ENCODE measurements at places on chromosomes 7 and 10. TPM values are rescaled to one million over a fixed set of nuclear protein-coding genes. Genes with fewer than 3 reads are reported as not detected.

DNA sequence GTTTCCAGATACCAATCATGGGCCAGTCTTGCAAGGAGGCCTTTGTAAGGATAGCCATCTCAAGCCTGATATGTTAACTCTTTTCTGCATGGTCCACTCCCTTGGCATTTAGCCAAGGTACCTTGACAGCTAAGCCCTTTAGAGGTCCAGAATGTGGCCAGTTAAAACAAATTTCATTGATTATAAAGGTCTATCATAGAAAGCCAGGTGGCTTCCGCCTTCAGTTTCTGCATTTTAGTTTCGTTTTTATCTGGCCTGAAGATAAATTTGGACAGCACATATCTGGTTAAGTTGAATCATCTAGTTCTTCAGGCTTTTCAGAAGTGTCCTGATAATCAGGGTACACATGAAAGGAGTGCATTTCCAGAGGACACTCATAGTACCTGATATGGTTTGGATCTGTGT is 30.7 kb downstream of the ANKIB1 start:
- DNase-seq = no peak

DNA sequence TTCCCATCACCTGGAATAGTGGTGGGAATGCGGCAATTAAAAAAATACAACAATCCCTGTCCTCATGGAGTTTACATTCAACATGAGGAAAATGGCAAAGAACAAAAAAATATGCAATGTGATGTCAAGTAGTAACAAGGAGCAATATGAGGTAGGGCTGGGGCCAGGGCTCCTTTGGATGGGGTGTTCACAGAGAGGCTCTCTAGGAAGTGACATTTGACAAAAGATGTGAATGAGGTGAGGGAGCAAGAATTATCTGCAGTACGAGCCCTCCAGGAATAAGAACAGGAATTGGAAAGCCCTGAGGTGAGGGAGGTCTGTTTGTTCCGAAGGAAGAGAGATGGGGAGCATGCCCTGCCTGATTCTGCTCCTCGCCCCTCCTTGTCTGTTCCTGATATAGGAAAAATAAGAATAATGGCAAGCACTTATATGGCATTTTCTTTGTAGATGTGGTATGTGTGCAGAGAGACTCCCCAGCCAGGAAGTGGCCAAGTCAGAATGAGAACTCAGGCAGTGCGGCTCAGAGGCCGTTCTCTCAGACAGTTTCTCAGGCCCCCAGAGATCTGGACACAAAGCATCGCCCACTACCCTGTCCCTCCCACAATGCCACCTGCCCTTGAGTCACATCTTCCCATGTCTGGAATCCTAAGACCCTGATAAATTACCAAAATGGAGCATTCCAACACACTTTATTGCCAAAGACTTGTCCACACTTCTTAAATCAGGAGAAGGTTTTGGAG is 105.6 kb downstream of the APBB1IP start:
- no peak for DNase-seq

GRCh38 chr10:131206111-131206995 is 105.2 kb downstream of the TCERG1L start:
- peak; percentile 26 for DNase-seq

DNA sequence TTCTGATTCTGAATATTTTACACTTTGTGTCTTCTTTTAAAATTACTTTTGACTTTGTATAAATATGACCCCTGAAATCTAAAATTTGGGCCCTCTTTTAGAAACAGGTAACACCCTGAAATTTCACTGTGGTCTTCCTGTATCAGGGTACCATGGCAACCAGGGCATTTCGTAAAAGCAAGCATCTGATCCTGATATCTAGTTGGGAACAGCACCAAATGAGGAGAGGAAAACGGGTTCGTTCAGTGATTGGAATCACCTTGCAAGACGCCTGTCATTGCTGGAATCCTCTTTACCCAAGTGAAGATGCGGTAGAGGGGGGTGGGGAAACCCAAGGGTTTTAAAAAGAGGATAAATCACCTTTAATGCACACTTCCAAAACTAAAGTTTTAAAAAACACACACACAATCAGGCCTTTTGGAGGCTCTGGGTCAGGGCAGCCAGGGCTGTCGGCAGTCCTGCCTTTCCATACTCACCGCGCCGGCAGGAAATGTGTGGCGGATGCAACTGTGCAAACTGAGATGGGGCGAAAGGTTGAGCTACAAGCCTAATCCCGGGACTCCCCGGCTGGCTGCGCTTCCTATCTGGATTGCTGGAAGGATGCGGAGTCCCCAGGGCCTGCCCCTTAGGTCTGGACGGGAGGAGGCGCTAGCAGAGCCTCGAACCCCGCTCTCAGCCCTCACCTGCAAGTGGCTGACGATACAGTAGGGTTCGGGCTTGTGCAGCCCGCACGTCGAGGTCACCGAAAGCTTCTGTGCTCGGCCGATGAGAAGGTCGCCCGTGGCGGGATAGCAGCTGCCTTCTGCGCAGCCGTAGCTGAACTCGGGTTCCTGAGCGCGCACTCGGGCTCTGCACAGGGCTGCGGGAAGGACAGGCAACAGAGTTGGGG is 1.8 kb downstream of the LAMB1 start:
- no peak for DNase-seq

The YAE1 gene
- total RNA-seq = 6.4 TPM

DNA sequence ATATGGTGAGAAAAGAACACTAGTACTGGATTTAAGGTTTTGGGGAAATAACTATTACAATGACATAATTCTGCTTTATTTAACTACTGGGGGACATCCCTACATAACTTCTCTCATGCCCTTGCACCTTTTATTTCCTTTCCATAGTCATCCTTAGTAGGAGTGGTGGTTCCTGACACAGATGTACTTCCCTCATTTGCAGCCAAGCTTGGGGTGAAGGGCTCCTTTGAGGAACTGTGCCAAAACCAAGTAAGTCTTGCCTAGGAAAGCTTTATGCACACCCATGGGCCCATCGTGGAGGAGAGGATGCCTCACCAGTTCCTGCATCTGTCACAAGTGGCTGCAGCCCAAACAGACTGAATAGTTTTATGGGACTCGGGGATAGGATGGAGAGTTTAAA is 20.6 kb downstream of the ZDHHC6 start:
- DNase-seq = no peak

- DNase-seq = no peak
Measured at GRCh38 chr10:26534384-26534783, 96.2 kb downstream of the APBB1IP start.

Measured in left lobe of liver (tissue), 2 donors.